ENCODE measurements at places on chromosomes 3 and 15.

- DNase-seq, result no peak
These were observed 82.6 kb upstream of the UBE2E1 start for GRCh38 chr3:23723141-23723540.

- DNase-seq, result no peak
These were observed 156.5 kb downstream of the CADPS start for GRCh38 chr3:62718515-62719320.

DNA sequence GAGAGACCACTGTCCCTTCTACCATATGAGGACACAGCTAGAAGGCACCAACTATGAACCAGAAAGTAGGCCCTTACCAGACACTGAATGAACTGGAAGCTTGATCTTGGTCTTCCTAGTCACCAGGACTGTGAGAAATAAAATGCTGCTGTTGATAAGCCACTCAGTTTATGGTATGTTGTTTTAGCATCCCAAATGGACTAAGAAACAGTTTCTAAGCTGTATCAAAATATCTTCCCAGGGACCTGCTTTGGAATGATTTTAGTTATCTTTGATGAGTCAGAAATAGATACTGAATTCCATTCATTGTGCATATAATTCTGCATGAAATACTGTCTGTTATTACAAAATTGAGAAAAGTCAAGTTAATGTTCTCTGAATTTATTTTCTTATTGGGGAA, 18.6 kb downstream of the WDR76 start:
- no peak for DNase-seq

DNA sequence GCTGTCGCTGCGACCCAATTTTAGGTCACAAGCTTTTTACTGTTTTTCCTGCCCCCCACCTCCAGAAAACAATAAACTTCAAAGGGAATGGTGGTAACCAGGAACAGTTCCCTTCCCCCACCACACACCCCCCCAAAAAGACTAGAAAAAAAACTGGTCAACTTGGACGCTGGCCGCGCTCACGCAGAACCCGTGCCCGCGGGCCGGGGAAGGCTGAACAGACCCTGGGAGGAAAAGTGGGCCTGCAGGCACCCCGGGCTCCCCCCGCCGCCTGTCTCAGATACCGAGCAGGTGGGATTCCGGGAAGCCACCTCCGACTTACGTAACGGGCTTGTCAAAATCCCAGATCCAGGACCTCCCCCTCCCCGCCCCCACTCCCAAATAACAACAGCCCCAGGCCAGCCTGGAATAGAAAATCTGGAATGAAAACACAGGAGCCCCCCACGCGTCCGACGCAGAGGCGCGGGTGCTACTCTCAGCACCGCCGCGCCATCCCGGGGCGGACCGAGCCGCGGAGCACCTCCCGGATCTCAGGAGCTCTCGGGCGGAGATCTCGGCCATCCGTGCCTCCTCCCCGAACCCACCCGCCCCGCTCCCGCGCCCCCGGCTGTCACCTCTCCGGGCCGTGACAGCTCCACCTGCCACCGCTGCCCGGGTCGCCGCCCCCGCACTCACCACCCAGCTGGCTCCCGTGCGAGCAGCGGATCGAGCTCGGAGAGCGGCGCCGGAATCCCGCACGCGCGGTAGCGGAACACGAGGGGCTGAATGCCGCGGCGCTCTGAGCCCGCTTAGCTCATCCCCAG, 557 bp downstream of the DENND4A start:
- DNase-seq, result peak; percentile 20

- no peak for DNase-seq
These were observed 208.2 kb upstream of the CMC1 start for GRCh38 chr3:28033059-28033784.

GRCh38 chr15:77015646-77016320, 20.9 kb downstream of the PSTPIP1 start:
- no peak for DNase-seq

GRCh38 chr3:149291178-149291577, 42.3 kb downstream of the TM4SF18 start:
- no peak for DNase-seq

GRCh38 chr3:62653796-62654195, 221.4 kb downstream of the CADPS start:
- no peak for DNase-seq

DNA sequence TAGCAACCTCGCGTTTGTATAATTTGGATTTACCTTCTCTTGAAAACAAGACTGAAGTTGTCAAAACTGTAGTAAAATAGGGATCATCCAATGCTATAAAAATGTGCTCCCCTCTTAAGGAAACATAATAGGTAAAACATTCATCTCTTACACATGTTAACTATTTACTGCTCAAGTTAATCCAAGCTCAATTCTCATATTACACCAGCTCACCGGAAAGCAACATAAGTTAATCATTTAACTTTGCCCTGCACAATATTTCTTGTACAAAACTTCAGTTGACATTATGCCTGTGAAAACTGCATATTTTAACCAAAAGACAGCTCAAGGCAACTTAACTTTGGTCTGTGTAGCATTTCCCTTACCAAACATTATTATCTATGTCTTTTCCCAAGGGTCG, 634.2 kb downstream of the NAALADL2 start:
- DNase-seq, result no peak

DNA sequence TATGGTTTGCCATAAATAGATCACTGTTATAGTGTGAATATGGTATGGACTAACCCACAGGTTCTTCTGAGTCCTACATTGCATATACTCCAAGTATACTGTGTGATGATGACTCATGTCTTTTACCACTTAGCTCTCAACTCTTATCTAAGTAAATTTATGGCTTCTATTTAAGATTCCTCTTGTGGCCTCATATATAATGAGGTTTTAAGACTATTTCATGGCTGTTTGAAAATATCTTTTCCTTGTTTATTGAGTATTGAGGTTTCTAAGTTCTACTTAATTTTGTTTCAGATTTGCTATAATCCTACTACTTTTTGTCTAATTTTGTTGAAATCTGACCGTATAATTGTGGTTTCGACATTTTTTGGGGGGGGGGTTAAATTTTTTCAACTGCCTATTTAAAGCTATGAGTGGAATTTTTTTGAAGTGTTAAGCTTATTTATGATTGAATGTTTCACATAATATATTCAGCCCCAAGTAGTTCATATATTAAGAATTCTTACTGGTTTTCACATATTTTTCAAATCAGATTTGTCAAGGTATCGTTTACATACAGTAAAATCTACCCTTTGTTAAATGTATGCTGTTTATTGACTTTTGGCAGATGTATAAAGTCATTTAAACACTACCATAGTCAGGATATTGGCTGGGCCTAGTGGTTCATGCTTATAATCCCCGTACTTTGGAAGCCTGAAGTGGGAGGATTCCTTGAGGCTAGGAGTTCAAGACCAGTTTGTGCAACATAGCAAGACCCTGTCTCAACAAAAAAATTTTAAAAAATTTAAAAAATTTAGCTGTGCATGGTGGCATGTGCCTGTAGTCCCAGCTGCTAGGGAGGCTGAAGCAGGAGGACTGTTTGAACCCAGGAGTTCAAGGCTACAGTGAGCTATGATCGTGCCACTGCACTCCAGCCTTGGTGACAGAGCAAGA, 11.7 kb downstream of the SLC25A36 start:
- no peak for DNase-seq

DNA sequence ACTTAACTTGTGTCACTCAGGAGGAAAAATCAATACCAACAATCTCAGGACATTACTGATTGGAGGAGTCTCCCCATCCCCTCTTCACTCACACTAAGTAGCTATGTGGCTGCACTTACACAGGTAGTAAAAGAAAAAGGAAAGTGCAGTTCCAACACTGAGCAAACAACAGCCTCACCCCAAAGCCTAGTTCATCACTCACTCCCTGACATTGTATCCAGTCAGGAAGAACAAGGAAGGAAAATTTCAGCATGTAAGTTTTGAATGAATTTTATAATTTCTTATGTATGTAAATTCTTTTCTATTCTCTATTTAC, 273.4 kb downstream of the IGSF11 start:
- DNase-seq, result no peak

DNA sequence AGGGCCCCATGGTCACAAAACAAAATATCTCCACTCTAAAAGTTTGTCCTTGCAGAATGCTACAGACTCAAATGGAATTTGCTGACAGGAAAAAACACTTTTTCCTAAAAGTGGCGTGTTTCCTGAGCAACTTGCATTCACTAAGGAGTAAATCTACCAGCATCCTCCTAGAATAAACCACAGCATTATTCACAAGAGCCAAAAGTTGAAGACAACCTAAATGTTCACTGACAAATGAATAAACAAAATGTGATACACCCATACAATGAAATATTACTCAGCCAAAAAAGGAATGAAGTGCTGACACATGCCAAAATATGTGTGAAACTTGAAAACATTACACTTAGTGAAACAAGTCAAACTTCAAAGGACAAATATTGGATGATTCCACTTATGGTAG, 28.9 kb downstream of the ITGB5 start:
- no peak for DNase-seq

GRCh38 chr3:64773137-64773536, 85.3 kb upstream of the ADAMTS9 start:
- DNase-seq, result no peak

DNA sequence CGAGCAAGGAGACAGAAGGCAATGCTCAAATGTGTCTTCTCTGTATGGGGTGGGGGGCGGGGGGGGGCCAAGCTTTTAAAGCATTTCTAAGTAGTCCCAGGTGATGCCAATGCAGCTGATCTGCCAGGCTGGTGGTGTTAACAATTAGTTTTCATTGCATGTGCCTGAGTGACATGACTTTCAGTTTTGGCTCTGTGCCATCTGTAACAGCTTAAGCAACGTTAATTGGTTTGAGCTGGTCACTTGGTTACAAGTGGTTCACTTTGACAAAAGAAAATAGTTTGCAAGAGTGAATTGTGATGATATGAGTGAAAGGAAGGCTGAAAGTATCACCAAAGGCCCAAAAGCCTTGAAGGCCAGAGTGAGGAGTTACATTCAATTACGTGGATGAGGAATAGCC, 26.4 kb upstream of the LRIG1 start:
- no peak for DNase-seq

GRCh38 chr3:123834631-123835030, 49.5 kb downstream of the MYLK start:
- no peak for DNase-seq

DNA sequence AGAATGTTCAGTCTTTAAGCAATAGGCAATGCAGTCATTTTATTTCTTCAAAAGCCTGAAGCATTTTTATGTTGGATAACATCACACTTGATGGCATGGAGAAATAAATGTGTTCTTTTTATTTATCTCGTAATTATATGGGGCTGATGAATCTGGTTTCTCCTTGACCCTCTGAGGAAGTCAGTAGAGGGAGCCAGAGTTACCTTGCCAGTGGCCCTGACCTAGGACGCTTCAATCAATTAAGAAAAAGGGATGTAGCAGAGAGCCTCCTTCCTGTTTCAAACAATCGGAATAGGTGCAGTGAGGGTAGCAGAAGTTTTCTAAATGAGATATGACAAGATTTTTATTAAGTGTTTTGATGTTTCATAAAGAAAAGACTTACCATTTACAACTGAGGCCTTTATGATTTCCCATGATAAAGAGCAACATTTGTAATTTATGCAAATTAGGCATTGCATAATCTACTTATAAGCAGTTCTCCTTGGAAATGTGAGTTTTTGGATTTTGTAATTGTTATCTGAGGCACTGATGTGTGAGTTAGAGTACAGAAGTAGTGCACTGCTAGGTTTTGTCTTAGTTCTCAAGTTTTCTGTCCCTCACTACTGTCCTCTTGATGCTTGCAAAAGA, 129.1 kb downstream of the RAP2B start:
- no peak for DNase-seq

- DNase-seq, result no peak
These were observed 12.4 kb upstream of the CEP152 start for GRCh38 chr15:48823237-48823636.

- DNase-seq, result no peak
These were observed 129.1 kb upstream of the MEF2A start for GRCh38 chr15:99436542-99437314.

DNA sequence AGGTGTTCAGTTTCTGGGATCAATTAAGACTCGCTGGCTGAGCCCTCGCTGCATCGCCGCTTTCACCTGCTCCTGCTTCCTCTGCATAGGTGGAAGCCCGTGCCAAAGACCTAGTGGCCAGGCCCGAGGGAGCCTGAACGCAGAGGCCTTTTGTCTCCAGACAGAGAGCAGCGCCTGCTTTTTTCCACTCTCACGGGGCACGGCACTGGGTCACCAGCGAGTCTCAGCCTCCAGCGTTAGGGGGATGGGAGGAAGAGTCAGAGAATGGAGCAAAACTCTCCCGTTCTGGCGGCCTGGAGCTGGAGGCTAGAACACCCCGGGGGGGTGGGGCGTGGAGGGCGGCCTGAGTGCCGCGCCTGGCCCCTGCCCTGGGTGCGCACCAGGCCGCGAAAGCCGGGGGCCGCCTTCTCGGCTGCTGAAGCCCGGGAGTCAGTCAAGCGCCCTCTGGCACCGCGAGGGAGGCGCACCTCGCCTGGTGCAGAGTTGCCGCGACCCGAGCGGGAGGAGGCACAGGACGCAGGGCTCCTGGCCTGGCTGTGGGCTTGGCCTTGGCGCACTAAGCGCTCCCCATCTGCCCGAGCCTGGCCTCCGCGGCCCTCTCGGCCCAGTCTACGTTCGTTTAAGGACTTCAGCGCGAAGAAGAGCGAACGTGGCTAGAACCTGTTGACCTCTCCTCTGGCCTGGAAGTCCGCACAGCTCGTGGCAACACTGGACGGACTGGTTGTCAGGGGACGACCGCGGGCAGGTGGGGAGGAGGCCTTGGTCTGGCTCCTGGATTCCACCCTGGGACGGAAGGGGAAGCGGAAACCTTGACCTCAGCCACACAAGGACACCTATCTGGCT, 21.5 kb downstream of the NR2F2 start:
- DNase-seq, result no peak

DNA sequence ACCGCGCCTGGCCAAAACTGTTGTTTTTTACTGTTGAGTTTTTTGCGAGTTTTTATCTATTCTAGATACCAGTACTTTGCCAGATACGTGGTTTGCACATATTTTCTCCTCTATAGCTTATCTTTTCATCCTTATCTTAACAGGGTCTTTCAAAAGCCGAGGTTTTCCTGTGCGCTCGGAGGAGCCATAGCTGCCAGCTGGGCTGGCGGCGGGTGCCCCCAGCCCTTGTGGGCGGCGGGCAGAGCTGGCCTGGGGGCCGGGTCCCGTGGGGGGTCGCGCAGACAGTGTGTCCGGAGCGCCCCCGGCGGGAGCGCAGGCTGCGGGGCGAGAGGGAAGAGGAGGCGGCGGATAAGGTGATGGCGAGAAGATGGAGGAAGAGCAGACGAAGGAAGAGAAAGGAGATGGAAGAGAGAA, 11.1 kb upstream of the EIF4A2 start:
- DNase-seq, result peak; percentile 7

GRCh38 chr3:144275005-144275404, 303.4 kb downstream of the DIPK2A start:
- no peak for DNase-seq

- no peak for DNase-seq
These were observed 212.7 kb downstream of the PDZRN3 start for GRCh38 chr3:73411993-73412392.

- no peak for DNase-seq
These were observed 540.2 kb downstream of the NAALADL2 start for GRCh38 chr3:175399156-175399840.

GRCh38 chr15:94061041-94061440, 170.3 kb upstream of the MCTP2 start:
- no peak for DNase-seq
